ENCODE measurements at places on chromosomes 1 and 21.
A peak's percentile ranks its signal among the peaks of the same experiment; 100 is the strongest.

GRCh38 chr1:203549309-203549708 lies 55.4 kb downstream of the OPTC start:
- DNase-seq, result no peak

DNA sequence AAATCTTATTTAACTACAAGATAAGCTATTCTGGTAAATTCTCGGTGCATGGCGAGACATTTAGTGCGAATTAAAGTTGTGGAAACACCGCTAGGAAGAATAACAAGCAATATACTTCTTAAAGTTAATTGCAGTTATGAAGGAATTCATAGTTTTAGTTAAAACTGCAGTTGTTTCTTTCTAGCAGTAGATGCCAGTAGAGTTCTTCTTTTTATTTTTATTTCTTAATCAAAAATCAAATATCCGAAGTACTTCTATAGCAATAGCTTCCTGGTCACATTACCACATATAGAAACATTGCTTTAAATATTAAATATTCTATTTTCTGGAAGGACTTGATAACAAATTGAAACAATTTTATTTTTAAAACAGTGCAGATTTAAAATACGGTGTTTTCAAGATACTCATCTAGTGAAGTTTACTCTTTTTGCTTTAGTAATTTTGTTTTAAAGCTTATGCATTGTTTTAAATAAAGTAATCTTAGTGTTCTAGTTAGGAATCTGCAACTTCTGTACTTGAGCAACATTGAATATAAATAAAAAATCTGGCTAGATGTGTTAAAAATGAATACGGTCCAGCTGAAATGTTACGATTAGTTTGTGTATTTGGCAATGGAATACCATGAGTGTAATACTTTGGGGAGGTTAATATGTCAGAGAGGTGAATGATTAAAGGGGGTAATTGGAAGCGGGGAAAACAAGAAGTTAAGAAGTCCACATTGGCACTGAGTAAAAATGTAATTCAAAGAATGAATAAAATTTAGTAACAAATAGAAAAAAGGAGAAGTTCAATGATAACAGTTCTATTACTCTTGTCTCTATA lies 2.7 kb upstream of the PRKACB start:
- no peak for DNase-seq

DNA sequence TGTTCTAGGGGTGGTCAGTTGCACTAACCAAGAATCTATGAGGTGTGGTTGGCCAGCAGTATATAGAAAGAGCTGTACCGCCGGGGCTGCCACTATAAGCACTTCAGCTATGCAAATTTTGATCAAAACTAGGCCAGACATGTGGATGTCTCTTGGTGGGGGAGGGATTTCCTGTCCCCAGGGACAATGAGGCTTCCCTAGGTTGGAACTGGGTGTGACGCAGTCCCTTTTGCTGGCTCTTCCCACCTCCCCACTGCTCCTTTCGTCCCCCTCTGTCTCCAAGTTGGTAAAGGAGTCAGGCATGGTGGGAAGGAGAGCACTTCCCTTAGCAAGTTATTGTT lies 13.6 kb downstream of the SDCCAG8 start:
- no peak for DNase-seq

GRCh38 chr1:41487126-41488039 lies 2.9 kb upstream of the EDN2 start:
- no peak for DNase-seq

DNA sequence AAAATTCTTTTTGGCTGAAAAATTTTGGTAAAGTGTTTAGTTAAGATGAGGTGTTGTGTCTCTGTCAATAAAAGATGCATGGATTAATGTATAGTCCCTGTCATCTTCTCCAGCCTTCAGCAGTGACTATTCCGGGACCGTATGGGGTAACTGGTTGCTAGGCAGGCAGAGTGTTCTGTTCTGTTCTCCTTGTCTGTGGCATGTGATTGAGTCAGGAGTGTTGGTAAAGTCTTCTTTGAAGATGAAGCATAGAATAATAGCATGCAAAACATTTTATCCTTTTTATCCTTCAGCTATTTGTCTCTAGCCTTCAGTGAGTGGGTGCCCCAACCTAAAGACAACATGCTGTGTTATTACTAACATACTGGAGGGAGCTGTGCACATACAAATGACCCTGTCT lies 74.6 kb downstream of the RGL1 start:
- DNase-seq, result no peak

- DNase-seq, result peak; percentile 0
Observed at GRCh38 chr1:101520302-101520701, 283.5 kb downstream of the S1PR1 start.

DNA sequence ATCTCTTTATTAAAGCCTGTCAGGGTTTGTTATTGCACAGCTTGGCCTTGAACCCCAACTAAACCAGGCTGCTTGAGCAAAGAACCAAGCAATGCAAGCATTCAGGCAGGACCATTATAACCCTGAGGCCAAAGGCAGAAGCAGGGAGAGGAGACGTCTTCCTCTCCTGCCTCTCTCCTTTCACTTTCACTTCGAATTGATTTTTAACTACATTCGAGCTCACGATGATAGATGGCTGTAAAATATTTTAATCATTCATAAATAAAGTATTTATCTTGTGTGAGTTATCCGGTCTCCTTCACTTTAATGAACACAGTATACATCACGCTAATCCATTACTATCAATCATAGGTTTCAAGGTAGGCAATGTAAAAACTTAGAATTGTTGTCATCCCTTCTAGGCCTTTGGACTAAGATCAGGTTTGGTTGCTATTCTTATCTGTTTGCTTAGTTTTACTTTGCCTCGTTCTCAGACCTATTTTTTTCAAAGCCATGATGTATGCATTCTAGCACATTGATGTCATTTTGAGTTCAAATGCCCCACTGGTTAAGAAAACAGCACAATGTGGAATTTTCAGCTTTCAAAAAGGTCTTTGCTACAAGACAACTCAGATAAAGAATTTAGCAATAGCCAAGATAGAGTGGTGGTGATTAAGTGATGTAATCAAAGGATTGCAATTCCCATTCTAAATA lies 480.2 kb upstream of the RUNX1 start:
- DNase-seq, result no peak

DNA sequence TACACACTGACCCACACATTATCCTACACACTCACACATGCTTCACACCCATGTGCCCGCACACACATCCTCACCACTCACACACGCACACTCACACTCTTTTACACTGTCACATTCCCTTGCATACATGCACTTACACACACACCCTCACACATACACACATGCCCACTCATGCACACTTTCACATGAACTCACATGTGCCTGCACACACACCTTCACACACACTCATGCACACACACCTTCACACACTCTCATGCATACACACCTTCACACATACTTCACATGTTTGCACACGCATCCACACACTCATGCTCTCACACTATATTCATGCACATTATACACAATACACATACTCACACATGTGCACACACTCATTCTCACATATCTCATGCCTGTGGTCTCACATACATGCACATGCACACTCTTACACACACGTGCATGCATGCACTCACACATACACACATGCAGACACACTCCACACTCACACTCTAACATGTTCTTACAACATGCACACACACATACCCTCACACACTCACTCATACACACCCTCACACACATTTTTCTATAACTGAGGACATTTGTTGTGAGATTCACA lies 42.3 kb downstream of the RXRG start:
- DNase-seq, result no peak

DNA sequence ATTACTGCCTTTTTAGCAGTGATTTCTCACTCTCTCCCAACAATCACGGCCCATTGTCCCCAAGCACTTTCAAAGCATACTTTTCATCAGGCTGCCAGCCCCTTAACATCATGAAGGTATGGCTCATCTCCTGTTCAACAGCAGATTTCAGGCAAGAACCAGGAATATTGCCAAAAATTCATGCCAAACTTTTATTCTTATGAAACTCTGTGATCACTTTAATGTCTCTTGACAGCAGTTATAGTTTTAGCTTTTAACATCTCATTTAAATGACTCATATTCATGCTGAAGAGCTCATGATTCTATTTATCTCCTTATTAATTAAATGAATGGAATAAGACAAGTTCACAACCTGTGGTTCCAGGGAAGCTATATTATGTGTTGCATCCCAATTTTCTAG lies 235.1 kb downstream of the GRIK1 start:
- DNase-seq, result no peak

DNA sequence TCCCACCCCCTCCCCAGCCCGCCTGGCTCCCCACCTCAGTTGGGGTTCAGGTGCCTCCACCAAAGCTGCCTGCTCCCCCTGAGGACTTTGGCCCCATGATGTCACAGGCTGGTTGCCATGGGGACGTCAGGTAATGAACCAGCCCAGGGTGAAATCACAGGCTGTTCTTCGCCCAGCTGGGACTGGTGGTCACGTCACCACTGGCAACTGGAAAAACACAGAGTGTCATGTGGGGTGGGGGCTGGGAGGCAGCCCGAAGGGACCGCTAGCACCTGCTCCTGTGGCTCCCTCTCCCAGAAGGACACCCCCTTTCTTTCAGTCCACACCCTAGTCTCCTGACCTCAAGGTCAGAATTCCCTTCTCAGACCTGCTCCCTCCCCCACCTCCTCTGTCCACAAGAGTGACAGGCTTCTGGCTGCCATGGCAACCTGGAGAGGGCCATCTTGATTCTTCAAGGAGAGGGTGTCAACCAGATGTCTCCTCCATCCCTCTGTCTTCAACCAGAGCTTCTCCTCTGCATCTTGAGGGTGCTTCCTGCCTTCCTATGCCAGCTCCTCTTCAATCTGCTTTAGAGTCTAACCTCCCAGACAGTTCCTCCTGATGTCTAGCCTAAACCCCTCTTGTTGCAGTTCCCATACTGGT lies 6.2 kb downstream of the FAM131C start:
- no peak for DNase-seq

GRCh38 chr1:216926720-216927510 lies 203.7 kb upstream of the ESRRG start:
- no peak for DNase-seq

GRCh38 chr21:14687268-14687625 lies 141.1 kb upstream of the SAMSN1 start:
- no peak for DNase-seq

- DNase-seq, result no peak
Observed at GRCh38 chr1:201982082-201982622, 296 bp upstream of the RNPEP start.

DNA sequence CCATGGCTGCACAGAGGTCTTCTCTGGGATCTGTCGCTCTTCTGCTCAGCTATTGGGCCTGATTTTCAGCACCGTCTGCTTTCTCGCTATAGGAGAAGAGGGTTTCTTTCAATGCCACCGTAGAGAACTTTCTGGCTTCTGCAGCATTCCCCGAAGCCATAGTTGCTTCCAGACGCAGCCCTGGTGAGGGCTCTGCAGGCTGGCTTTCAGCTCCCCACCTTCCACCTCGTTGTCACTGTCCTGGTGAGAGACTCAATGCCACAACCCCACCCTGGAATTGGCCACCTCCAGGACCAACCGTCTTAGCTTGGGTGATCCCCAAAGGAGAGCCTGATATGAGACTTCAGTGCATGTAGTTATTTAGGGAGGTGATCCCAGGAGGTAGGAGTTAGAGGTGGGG lies 12.0 kb upstream of the PRKCZ start:
- DNase-seq, result no peak

GRCh38 chr1:166740668-166741276 lies 98.5 kb upstream of the POGK start:
- no peak for DNase-seq

- no peak for DNase-seq
Observed at GRCh38 chr1:1176931-1177330, 3.3 kb downstream of the TTLL10 start.

DNA sequence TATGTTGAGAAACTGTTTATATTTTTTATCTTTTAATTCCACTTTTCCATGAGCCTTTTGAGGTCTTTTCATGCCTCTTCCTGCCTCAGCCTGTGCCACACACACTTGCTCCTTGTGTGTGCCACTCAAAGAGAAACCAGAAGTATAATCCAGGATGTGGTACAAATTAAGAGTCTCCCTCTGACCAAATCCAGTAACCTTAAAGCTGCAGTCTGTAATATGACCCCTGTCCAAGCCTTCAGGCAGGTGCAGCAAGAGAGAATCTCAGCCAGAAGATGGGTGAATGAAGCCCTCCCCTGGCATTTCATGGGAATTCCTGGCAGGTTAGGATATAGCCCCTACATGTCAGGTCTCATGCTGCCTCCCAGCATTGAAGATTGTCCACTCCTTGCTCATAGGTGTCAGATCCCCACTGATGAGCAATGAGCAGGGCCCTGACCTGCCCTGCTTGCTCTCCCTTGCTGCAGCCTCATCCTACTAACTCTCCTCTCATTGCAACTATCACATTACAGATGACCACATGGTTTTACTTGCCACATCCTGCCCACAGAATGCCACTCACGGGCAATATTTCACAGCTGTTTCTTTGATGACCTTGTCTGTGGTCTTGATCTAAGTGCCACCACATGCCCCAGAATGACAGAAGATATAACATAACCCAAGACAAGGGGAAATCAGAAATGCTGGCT lies 169.3 kb downstream of the SEC16B start:
- DNase-seq, result no peak

- no peak for DNase-seq
Observed at GRCh38 chr1:206573319-206573718, 38.9 kb downstream of the EIF2D start.

DNA sequence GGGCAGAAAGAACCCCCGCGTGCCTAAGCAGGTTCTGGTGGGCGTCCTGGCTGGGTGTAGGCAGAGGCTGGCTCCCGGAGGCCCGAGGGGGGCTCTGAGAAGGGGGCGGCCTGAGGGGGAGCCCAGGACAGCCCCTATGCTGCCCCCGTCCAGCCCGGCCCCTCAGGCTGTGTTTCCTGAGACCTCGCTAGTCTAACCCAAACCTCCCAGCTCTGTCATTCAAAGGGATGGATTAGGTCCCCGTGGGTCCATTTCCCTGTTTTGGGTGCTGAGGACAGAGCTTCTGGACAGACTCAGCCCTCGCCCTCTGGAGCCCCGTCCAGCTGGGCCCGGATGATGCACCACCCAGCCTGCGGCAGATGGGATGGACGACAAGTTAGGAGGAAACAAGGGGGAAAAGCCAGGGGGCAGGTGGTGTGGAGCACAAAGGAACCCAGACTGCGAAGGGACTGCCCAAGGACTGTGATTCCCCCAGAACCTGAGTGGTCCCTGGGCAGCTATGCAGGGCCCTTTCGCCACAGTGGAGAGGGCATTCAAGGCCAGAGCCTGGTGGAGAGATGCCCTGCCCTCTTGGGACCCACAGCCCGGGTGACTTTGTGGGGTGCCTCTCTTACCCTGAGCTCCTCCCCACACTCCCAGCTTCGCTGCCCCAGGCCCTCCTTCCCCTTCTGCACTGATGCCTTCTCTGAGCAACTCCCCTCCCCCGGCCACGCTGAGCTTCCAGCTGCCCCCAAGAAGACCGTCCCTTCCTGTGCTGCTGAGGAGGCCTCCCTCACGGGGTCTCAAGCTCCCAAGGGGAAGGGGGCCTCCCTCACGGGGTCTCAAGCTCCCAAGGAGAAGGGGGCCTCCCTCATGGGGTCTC lies 2.8 kb downstream of the HES4 start:
- no peak for DNase-seq

DNA sequence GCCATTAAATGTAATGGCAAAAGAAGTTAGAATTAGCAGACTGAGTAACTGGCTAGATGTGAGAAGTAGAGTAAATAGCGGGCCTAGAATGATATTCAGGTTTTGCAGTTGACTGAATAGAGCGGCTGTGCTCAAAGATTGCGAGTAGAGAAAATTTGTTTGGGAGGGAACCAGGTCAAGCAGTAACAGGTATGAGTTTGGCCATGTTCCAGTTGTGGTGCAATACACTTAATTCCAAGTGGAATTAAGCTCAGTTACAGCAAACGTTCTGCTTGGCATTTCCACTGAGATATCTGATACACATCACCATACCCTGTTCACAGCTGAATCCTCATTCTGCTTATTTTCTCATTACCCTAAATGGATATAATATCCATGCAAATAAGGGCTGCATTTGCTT lies 1382.9 kb downstream of the MRPL39 start:
- no peak for DNase-seq

Data from cerebellar nuclear complex (tissue), 1 donor.